ENCODE measurements at places on chromosomes 2 and 18.

- no peak for DNase-seq
Observed at GRCh38 chr2:182301093-182301492, 125.7 kb downstream of the PDE1A start.

DNA sequence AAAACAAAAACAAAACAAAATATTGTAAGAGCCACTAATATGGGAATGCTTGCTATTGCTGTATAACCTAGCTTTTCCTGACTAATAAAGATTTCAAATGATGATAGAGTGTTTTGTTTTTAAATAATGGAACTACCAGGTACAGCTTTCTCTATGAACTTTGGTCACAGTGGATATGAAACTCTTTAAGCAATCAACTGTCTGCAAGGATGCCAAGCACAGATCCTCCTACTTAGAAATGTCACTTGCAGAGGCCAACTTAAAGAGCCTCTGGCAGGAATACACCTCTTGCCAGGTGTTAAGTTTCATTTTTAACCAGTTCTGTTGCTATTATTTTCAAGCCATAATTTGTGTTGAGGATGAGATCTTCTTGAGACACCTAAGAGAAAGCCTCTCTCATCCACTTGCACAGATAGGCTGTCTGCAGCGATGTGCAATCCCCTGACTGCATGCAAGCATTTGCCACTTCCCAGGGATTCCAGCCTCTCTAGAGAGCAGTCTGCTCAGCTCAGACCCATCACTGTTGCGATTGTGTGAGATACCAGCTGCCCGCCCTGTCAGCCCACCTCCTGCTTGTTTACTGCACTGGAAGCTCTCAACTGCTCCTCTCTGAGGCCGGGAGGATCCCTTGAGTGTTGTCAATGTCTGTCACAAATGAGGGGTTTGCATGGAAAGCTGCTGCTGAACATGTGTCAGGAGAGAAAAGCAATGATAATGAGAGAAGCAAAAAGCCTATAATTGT is 86.1 kb upstream of the SCG2 start:
- no peak for DNase-seq

DNA sequence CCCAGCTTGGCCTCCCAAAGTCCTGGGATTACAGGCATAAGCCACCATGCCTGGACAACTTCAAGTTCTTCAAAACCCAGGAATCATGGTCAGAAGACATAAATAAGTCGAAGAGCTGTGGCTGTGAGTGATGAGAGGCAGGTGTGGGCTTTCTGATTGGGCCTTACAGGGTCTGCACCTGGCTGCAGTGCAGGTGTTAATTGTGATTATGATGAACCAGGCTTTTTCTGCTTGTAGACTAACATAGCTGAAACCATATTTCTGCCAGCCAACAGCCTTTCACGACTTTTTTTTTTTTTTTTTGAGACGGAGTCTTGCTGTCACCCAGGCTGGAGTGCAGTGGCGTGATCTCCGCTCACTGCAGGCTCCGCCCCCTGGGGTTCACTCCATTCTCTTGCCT is 14.9 kb upstream of the DTNB start:
- no peak for DNase-seq

DNA sequence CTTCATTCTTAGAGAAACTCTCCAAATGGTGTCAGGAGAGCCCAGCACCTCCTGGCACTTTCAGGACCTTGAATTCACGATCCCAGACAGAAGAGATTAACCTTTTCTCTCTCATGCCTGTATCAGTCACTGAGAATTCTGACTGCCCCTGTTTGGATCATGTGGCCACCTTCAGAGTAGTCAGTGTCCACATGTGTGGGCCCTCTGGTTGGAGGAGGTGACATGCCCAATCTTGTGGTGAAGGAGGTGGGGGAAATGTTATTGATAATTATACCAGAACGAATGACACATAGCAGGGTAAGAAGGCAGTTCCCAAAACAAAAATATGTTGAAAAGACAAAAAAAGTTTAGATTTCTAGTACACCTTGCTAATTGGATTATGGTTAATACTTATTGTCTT is 31.7 kb downstream of the UBXN4 start:
- DNase-seq: no peak

GRCh38 chr2:173584676-173585458 is 230.2 kb downstream of the CDCA7 start:
- DNase-seq: no peak

DNA sequence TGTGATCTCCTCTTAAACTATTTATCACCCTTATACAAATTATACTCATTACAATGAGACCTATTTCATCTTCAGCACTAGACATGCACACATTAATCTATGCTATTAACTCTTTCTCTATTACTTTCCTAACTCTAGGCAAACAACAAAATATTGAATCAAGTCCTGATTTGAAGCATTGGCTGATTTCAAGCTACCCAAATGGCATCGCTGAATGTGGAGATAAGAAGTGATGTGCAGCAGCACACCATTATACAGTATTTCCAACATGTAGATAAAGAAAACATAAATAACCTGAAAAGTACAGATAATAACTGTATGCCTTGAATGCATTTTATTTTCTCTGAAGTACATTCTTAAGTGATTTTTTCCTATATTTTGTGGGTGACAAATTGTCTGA is 268.6 kb upstream of the GULP1 start:
- DNase-seq: no peak

- no peak for DNase-seq
Observed at GRCh38 chr2:9347411-9347881, 75.9 kb downstream of the ITGB1BP1 start.

- DNase-seq: no peak
Observed at GRCh38 chr2:74864728-74865722, 31.1 kb downstream of the HK2 start.

- no peak for DNase-seq
Observed at GRCh38 chr2:222807431-222807830, 53.4 kb upstream of the ACSL3 start.

DNA sequence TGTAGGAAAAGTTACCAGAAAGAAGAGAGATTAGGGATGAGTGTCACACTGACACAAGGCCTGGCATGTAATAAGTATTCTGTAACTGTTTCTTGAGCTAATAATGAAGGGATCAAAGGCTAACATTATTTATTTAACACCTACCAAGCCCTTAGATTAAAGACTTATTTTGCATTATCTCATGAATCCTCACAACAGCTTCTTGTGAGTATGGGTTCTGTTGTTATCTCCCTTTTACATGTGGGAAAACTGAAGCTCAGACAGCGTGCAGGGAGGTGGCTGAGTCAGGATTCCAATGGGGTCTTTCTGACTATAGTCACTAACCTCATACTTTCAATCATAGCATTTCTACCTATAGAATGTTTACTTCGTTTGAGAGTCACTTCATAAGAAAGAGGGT is 79.0 kb upstream of the PROKR1 start:
- DNase-seq: no peak

DNA sequence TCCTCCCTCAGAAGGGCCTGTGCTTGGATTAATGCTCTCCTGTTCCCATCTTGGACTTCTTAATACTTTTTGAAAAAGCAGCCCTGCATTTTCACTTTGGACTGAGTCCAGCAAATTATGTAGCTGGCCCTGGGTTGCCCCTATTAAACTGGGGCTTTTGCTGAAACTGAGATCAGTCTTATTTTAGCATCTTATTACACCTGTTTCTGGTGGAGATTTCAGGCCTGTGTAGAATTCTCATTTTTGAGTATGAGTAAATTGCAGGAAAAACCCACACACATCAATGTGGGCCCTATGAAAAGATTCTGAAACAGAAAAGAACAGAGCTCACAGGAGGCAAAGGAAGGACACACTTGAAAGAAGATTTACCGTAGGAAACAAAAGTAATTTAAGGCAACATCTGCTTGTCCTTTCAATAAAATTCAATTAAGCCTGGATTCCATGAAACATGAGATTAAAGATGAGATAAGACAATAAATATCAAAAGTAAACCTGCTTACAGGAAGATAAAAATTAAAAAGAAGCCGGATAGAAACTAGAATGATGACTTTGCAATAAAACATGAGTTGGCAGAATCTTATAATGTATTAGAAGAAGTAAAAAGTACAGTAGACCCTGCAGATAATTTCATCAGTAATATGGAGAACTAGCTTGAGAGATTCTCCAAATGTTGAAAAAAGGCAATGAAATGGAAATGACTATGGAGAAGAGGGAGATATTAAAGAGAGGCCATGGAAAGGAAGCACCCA is 90.7 kb upstream of the GCFC2 start:
- DNase-seq: no peak

DNA sequence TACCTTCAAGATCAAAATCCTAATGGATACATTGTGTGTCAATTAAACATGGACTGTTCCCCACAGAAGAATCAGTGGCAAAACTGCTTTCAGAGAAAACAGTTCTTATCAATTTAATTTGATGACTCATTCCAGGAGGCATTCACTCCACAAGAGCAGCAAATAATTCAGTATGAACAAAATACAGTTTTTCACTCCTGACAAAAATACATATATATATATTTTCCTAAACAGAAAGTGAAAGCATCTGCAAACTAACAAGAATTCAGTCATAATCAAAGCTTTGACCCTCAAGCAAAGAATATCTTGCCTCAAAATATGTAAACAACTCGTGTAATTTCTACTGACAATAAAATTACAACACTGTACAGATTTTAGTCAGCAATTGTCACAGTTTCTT is 685.1 kb upstream of the SLC8A1 start:
- no peak for DNase-seq

- DNase-seq: no peak
Observed at GRCh38 chr2:75498907-75499306, 61.8 kb downstream of the EVA1A start.

DNA sequence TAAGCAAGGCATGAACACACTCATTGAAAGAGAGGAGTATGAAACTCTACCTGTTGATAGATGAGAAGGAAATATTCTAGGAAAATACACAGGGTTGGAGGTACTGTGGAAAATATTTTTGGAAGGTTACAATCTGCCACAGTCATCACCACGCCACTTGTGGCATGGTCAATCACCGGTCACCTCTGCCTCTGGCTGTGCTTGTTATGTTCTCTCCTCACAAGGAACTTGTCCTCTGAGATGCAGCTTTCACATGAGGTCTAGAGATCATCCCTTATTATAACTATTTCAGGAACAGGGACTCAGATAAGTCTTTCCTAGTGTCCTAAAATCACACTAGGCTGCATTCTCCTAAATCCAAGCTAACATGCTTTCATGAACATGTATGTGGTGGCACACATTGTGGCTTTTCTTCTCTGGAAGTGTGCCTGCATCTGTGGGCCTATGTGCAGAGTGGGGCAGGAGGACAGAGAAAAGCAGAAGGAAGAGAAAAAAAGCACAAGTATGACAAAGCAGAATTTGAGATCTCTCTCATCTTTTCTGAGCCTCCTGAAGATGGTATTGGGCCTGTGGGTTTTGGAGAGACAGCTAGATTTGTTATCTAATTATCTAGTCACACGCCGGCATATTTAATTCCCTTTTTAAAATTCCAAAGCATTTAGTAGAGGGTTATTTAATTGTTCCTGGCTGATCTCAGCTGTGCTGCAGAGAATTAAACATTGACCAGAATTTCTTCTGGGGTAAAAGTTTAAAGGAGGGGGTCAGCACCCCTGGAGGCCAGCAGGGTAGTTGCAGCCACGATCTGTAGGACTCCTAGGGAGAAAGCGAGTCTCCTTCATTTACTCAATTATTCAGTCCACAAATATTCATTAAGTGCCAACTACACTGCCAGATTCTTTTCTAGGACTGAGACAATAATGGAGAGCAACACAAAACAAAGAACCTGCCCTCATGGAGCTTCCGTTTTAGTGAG is 294.6 kb downstream of the RDH14 start:
- no peak for DNase-seq

DNA sequence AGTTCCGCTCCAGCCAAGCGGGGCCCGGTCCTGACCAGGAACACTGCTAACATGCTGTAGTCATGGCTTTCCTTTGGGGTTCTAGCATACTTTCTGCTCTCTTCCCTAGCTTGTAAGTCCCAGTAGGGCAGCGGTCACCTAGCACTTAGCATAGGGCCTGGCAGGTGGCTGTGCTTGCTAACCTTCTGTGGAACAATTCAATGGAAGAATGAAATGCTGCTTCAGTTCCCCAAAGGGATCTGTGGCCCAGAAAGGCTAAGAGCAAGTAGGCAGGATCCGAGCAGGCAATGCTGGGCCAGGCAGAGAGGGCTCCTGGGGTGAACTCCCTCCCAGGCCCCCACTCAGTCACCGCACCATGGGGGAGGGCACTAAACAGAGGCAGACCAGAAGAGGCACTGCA is 266.8 kb downstream of the CELF4 start:
- no peak for DNase-seq

GRCh38 chr2:239344857-239345216 is 56.0 kb downstream of the HDAC4 start:
- DNase-seq: no peak

GRCh38 chr2:101380376-101380775 is 6.9 kb downstream of the CREG2 start:
- no peak for DNase-seq

DNA sequence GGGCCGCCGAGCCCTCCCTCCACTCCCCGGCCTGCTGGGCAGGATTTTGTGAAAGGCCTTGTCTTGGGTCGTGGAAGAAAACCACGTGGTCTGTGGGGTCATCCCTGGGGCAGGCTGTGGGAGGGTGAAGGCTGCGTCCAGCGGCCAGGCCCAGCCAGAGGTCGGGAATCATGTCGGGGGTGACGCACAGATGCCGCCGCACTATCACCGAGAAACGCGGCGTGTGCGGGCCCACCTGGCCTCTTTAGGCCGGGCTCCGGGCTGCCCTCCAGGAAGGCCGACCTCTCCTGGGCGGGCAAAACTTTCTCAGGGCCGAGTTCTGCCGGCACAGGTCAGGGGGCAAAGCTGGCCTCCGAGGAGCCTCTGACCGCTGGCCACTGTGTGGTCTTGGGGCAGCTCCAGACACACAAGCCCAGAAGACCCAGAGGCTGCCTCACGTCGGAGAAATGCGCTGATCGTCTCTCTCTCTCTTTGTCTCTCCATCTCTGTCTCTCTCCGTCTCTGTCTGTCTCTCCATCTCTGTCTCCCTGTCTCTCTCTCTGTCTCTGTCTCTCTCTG is 28.4 kb downstream of the NFATC1 start:
- DNase-seq: no peak

GRCh38 chr2:217585362-217585761 is 417.4 kb downstream of the TNS1 start:
- no peak for DNase-seq

DNA sequence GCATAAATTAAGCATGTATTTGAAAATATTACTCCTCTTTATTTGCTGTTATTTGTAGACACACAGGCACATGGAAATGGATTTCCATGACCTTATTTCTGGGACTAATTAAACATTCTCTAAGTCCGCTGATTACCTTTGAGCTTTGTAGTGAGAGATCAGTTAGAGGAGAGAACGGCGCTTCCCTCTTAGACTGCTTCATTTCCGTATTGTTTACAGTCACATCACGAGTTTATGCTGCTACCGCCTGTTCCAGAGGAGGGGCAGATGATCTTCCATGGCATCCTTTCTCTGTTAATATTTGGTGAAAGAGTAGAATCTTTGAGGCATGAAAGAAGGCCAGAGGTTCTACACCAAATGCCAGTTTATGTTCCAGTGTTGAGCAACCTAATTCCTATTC is 404.4 kb downstream of the TRIB2 start:
- DNase-seq: no peak

DNA sequence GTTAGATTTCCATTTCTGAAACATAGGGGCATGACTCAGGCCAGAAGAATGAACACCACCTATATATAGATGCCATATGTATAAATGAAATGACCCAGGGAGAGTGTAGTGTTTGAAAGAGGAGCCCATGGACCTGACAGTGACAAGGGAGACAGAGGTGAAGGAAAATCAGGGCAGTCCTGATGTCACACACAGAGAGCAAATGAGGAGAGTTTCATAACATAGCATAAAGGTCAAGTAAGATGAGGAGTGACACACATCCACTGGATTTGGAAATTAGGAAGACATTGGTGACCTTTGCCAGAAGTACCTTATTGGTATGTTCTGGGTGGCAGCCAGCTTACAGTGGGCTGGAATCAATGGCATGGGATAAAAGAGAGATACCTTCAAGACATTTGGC is 276.7 kb downstream of the ZNF385B start:
- DNase-seq: no peak
